ENCODE measurements at places on chromosomes 6 and 20. TPM values are rescaled to one million over a fixed set of nuclear protein-coding genes. Genes with fewer than 3 reads are reported as not detected.

- no peak for DNase-seq
Observed at GRCh38 chr6:87682310-87682709, 19.7 kb downstream of the AKIRIN2 start.

CNBD2 gene
- total RNA-seq = 8.3 TPM

GRCh38 chr20:56443654-56444540 is 24.5 kb upstream of the RTF2 start:
- DNase-seq = no peak

DNA sequence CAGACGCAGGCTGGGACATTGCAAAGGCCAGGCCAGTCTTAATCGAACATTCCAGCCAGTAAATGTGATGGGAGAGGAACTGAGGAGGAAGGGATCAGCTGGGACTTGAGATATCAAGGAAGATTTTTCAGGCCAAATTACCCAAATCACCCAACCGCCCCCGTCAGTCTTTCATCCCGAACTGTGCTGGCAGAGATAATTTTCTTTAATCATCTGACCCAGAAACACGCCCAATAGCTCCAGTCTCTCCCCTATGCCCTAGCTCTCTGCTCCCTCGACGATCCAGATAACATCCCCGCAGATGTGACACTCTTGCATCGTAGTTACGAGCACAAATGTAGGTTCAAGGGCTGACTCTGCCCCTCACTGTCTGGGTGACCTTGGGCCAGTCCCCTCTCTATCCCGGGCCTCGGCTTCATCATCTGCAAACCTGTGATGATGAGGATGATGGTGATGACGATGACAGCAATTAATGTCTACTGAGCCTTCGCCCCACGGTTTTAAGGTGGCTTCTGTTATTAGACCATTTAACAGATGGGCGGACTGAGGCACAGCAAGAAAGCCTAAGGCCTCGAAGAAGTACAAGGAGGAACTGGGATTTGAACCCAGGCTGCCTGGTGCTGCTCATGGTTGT is 118.6 kb downstream of the PREX1 start:
- DNase-seq = no peak

All from hematopoietic multipotent progenitor cell (in vitro differentiated cells).